ENCODE measurements at places on chromosomes 1 and 21.
A peak's percentile ranks its signal among the peaks of the same experiment; 100 is the strongest.

DNA sequence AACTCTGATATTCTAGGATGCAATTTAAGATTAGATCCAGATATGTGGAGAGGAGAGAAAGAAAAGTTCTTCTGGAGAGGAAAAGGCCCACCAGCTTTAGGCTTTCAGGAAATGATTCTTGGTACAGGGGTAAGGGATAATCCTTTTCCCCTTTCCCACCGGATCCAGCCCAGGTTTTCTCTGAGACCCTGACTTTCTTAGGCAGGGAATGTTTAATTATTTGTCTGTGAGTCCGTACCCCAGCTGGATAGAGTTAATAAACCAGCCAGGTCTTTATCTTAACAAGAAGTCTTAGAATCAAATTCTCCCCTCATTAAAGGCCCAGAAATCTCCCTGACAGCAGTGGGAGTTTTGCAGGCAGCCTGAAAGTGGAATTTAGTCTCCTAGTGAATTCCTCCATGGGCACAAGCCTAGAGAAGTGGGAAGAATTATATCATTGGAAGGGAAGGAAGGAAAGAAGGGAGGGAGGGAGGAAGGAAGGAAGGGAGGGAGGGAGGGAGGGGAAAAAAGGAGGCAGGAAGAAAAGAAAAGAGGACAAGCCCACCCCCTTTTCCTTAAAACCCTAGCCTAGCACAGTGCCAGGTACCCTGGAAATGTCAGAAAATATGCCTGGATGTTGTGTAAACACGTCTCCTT, 189.0 kb downstream of the PLPP3 start:
- DNase-seq: peak; percentile 54

DNA sequence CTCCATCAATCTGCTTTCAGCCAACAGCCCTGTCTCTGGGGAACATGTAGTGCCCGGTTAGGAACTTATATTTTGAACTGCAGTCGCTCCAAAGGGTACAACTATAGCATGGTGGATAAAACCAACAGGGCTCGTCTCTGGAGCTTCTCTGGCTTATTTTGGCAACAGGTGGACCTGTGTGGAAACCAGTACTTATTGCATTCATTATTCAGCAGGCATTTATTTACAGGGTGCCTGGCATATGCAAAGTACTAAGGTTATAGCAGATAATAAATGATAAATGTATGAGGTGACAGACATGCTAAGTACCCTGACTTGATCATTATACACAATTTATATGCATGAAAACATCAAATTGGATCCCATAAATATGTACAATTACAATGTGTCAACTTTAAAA, 93.7 kb downstream of the RGS7 start:
- DNase-seq: no peak

DNA sequence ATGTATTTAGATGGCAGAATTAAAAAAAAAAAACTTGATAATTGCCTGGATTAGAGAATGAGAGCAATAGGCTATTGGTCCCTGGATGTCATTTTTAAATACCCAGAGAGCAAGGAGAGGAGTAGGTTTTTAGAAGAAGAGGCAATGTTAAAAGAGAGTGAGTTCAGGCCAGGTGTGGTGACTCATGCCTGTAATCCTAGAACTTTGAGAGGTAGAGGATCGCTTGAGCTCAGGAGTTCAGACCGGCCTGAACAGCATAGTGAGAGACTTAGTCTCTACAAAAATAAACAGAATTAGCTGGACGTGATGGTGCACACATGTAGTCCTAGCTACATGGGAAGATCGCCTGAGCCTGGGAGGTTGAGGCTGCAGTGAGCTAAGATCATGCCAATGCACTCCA, 15.9 kb upstream of the MUTYH start:
- DNase-seq: no peak

DNA sequence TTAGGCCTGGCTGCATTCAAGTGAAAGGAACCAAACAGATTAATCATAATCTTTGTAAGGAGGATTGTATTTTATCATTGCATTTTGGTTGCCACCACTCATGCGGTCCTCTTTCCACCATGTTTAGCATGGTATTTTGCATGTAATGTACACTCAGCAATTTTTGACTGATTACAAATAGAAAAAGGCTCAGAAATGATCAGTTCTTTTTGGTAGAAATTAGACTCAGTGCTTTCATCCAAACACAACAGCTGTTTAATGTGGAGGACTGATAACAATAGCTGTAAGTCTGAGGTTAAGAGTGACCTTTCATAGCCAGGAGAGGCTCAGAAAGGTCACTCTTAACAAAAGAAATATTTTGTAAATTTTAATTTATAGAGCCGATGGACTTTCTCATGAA, 25.3 kb upstream of the DPH5 start:
- no peak for DNase-seq

GRCh38 chr1:981491-981954, 370 bp downstream of the PERM1 start:
- no peak for DNase-seq

DNA sequence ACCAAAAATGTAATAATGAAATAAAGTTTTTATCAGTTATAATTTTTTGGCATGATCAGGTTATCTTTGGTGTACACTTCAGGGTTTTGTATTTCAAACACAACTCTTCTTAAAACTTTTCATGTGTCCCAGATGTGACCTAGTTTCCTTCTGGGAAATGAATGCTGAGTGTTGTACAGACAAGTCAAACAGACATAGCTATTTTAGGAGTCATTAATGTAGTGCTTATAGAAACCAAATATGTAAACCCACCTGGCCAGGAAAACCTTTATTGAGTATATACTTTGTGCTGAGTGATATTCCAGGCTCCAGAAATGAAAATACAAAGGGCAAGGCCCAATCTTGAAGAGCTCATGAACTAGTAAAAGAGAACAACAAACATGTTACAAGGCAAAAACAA, 25.9 kb upstream of the HOOK1 start:
- DNase-seq: no peak

GRCh38 chr1:115251856-115252255, 86.2 kb downstream of the NGF start:
- DNase-seq: peak; percentile 48

GRCh38 chr1:75794382-75794781, 2.3 kb upstream of the MSH4 start:
- DNase-seq: no peak

- DNase-seq: peak; percentile 76
Observed at GRCh38 chr1:212667223-212668139, 32.2 kb downstream of the BATF3 start.

GRCh38 chr1:25724966-25725365, 75.0 kb upstream of the SELENON start:
- no peak for DNase-seq

DNA sequence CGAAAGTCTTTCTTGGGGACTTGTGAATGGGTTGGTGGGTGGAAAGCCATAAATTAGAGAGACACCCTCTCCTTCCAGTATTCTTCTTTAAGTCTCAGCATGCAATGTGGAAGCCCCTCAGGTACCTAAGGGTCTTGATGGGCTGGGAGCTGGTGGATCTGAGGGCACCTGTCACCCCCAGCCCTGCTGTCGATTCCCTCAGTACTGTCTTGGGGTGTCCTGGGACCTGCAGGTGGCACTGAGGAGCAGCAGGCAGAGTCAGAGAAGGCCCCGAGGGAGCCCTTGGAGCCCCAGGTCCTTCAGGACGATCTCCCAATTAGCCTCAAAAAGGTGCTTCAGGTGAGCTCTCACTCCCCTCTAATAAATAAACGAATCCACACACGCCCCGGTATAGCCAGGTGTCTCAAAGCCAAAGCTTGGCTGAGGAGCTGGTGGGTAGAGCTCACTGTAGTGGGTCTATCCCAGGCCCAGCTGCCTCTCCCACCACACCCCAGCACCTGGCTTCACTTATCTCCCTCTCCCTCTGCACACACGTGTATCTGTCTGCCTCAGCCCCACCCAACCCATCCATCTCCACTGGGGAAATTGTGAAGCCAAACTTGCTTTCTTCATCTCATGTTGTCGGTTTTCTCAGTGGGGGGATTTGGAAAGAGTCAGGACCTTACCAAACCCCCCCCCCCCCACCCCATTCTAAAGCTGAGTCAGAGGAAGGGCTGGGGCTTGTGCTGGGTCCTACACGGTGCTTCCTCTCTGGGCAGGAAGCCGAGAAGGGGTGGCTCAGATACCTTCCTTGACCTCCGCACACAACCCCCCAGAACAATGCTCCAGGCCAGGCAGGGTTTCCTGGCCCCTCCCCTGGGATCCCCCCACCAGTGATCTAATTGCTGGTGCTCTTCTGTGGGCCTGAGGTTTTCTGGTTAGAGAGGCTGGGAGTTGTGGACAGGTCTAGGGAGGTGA, 1.6 kb downstream of the ADAM15 start:
- no peak for DNase-seq

DNA sequence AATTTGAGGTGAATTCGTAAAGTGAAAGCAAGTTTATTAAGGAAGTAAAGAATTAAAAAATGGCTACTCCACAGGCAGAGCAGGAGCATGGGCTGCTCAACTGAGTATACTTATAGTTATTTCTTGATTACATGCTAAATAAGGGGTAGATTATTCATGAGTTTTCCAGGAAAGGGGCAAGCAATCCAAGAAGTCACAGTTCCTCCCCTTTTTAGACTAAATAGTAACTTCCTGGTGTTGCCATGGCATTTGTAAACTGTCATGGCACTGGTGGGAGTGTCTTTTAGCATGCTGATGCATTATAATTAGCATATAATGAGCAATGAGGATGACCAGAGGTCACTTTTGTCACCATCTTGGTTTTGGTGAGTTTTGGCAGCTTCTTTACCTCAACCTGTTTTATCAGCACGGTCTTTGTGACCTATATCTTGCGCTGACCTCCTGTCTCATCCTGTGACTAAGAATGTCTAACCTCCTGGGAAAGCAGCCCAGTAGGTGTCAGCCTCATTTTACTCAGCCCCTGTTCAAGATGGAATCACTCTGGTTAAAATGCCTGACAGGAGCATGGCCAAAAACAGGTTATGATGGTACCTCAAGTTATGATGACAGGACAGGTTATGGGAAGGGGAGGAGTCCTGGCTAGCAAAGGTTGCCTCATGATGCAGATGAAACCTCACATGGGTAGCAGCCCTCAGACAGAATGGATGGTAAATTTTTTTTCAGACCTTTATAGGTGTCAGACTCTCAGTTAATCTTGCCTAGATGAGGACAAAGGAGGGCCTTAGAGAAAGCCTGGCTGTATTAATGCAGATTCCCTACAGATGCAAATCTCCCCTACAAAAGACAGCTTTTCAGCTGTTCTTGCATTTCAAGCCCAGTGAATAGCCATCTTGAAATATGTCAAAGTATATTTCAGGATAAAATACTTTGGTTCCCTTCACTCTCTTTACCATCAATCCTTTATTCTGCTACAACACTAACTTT, 49.7 kb downstream of the SIPA1L2 start:
- no peak for DNase-seq
